ELF-1 (cell line): ENCODE measurements at places on chromosomes 6 and 20.

GRCh38 chr20:17590245-17590644, 20.4 kb downstream of the DSTN start:
- no peak for DNase-seq

- DNase-seq = no peak
Observed at GRCh38 chr20:19819149-19819548, 61.1 kb downstream of the RIN2 start.

DNA sequence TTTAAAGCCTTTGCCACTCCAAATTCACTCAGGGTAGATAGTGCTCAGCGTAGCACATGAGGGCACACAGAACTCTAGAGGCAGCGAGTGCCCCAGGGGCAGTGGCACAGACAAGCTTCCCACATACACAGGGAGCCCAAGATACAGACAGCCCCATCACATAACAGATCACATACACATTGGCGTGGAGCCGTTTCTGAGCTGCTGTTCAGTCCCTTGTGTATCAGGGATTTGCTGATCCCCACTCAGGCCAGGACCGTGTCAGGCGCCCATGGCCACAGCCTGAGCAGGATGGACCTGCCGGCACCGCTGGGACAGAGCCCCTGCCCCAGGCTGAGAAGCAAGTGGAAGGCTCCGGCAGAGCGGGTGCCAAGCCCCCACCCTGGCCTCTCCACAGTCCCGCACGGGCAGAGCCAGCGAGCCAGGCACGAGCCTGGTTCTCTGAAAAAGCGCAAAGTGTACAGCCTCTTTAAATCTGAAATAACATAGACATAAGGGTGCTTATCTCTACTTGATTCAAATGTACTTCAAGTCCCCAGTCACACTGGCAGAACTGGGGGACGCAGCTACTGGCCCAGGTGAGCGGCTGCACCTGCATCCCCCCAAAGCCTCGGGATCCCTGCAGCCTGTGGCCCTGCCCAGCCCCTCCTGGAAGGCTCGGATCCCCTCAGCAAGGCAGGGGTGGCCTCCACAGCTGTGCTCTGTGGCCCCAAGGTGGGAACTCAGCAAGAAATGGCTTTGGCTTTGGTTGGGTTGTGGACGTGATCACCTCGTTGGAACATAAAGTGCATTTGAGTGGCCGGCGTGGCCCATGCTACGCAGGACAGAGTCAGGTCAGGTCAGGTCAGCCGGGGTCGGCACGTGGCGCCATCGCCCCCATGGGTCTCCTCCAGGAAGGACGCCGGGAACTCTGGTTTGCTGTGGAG, 231.3 kb downstream of the ERMARD start:
- no peak for DNase-seq

GRCh38 chr6:151765444-151765886, 42.0 kb upstream of the ESR1 start:
- peak; percentile 28 for DNase-seq

GRCh38 chr6:2741756-2742155, 9.0 kb downstream of the MYLK4 start:
- no peak for DNase-seq

DNA sequence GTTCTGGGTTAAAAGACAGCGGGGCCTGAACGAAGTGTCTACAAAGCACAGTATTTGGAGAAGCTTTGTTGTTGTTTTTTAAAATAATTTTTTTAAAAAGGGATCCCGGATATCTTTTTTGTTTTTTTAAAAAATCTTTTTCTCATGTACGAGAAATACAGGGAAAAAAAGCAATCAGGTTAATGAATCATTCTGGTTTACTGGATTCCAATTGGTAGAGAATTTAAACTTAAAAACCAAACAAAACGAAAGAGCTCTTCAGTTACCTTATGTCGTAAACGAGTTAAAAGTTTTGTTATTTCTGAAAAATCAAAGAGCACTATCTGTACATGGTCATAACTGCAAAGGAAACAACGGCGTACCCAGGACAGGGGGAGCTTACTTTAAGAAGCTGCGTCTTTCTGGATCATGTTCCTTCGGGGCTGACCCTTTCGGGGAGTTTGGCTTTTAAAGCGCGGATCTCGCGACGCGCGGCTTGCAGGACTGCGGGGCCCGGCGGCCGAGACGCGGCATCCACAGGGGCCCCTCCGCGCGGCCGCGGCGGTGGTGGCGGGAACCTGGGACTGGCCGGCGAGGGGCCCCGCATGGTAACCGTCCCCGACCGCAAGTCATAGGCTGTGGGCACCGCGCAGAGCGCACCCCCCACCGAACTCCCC, 927 bp downstream of the IL20RA start:
- peak; percentile 23 for DNase-seq

- no peak for DNase-seq
Observed at GRCh38 chr6:53917464-53917842, 122.6 kb downstream of the LRRC1 start.

DNA sequence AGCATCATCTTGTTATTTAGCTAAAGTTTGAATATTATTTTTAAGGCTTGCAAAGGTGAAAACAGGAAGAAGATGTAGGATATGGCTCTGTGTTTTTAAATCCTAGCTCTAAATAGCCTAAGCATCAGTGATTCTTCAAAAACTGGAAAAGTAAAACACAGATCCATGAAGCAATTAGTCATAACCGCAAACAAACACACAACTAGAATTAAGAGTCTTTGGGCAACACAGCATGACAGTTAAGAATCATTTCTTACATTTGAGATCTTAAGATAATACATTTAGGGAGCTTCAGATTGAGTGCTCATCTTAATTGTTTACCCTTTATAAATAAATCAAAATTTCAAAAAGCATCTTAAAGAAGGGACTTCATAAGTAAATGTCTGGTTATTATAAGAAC, 115.8 kb upstream of the MAP7 start:
- no peak for DNase-seq

- no peak for DNase-seq
Observed at GRCh38 chr6:35916056-35916455, 4.8 kb downstream of the SRPK1 start.

DNA sequence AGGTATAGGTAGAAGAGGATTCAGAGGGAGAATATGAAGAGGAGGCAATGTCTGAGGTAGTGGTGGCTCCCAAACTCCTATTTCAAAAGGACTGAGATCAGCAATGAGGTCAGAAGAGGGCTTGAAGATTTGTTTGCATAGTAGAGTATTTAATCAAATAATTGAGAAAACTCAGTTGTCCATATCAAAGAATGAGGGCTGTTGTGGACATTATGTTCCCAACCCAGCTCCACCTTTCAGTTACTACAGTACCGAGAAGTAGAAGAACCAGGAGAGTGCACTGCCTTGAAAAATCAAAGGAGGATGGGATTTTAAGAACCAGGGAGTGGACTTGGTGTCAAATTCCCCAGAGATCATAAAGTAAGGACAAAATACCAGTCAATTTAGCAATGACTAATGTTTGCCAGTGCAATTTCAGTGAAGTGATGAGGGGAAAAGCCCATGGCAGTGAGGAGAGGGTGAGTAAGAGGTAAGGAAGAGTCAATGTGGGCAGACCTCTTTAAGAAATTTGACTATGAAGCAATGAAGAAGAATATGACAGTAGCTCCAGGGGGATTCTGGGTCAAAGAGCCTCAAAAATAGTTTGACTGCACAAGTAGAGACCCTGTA, 382.4 kb downstream of the PKHD1 start:
- DNase-seq = no peak

DNA sequence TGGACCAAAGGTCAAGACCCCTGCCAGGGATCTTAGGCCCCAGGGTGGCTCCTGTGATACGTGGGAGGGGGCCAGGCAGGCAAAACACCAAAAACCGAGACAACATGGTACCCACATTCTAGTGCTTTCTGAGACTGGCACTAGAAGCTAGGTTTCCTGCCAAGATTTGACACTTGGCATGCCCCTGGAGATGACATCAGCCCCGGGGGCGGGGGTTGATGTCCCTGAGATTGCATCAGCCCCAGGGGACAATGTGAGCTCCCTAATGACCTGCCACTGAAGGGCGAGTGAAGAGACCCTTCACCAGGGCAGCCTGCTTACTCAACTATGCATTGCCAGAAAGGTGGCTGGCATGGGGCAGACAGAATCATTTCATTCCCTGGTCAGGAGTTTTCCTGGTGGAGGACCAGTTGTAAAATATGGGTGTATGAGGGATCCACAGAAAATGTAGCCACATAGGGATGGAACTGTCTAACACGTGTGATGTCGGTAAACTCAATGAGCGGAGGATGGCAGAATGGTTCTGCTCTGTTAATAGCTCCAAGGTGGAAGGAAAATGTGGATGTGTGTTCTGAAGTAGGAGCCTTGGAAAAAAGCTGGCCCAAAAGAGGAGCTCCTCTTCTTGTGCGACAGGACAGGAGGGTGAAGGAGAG, 219.7 kb downstream of the UNC5CL start:
- no peak for DNase-seq

DNA sequence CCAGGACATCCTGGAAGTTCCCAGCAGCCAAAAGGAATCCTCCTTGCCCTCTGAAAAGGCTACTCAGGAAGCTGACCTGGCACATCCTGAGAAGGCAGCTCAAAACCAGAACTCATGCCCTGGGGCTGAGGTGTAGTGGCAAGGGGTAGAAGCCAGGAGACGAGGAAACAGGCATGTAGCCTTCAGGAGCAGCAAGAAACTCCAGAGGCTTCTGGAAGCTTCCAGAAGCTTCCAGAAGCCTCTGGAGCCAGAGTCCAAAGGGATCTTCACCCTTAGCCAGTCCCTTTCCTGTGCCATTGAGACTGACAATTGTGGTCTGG, 43.9 kb downstream of the BMP7 start:
- peak; percentile 30 for DNase-seq

DNA sequence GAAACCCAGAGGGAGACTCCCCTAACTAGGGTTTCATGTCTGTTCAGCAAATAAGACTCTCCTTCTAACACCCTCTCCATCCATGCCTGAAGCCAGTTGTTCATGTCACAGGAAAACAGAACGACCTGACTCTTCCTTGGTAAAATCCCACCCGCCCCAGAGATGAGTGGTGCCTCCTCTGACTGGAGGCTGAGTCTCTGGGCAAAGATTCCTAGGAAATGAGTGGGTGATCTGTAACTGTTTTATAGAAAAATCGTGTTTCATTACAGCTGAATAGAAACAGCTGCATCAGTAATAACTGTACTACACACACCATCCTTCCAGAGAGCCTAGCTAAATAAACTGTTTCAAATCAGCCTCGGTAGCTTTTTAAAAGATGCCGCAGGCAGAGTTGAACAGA, 37.4 kb upstream of the MRPS10 start:
- no peak for DNase-seq

GRCh38 chr6:26031151-26031594, 56.1 kb upstream of the HFE start:
- no peak for DNase-seq

DNA sequence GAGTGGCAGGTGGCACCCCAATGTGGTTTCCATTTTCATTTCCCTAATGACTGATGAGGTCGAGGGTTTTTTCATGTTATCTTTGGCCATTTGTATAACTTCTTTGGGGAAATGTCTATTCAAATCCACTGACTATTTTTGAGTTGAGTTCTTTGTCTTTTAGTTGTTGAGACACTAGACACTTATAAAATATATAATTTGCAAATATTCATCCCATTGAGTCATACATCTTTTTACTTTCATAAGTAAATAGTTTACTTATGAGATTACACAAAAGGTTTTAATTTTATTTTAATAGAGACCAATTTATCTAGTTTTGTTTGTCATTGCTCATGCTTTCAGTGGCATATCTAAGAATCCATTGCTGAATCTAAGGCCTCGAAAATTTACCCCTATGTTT, 49.5 kb downstream of the THBS2 start:
- no peak for DNase-seq

GRCh38 chr6:152267967-152268845, 369.0 kb downstream of the SYNE1 start:
- DNase-seq = peak; percentile 14

DNA sequence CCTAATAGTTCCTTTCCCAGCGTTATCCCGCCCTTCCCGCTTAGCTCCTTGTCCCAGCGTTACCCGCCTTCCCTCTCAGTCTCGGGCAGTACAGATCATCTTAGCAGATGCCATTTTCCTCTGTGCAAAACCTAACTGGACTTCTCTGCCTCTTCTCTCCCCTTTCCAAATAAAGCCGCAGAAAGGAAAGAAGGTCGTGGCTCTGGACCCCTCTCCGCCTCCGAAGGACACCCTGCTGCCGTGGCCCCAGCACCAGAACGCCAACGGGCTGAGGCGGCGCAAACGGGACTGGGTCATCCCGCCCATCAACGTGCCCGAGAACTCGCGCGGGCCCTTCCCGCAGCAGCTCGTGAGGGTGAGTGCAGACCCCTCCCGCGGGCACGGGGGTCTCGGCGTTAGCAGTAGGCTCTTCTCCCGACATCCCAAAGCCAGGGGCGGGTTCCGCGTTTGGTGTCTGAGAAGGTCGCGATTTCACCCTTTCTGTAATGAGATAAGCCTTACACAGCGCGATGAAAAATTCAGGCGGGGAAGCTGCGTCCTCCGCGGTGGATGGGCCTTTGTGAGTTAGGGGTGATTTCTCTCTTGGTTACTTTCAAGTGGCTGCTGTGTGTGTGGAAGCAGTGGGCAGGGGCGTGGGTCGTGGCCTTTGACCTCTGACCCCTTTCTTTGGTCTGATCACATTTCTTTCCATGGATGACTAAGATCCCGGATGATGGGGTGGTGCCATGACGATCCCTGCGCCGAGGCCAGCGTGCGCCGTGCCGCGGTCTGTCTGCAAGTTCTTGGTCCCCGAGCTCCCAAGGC, 292.7 kb downstream of the TAF4 start:
- DNase-seq = no peak

GRCh38 chr20:62142252-62143080, 728 bp downstream of the PSMA7 start:
- DNase-seq = no peak

GRCh38 chr6:32668226-32668747, 1.8 kb upstream of the HLA-DQB1 start:
- peak; percentile 31 for DNase-seq

DNA sequence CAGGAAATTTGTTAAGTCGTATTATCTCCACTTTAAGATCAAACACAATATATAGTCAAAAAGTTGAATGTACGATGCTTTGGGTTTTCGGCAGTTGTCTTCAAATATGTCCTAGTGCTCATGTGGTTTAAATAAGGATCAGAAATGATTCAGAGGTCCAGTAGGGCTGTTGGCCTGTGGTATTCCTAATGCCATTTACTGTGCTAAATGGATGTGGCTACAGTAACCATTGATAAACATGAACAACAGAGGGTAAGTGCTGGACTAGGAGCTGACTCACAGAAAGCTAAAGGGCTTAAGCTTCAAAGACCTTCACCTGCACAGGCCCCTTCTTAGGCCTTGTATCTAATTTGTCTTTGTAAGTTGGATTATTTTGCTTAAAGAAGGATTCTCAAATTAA, 80.5 kb upstream of the TPD52L1 start:
- DNase-seq = no peak

DNA sequence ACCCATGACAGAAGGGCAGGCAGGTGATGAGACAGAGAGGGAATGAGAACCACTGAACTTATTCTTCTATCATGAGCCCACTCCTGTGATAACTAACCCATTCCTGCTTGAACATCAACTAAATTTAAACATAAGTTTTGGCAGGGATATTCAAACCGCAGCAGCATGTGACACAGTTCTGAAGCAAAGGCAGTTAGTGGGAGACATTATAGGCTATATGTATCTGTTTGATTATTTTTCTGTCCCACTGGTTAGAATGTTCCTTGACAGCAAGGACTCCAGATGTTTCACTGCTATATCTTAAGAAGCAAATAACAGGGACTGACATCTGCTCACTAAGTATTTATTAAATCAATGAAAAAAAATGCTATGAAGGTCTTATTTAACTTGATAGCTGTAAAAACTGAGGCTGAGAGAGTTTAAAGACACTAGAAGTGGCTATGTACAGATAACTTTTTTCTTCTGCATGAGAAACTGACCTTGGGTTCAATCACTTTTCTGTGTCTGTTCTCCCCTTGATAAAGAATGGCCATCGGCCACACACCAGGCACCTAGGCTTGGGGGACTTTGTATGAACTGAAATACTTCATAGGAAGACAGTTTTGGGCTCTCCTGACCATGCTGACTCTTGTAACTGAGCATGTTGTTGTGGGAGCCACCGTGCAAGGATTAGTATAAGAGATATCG, 90.9 kb downstream of the CEP162 start:
- DNase-seq = no peak
